T-helper 2 cell treated with Interferon-gamma antibody and Interleukin-4, amounts not matched to agents 5 μg/mL and 100 μg/mL, for 36 hours (primary cell): ENCODE measurements at places on chromosomes 2 and 18.

- no peak for DNase-seq
These were observed 97.9 kb downstream of the ATL2 start for GRCh38 chr2:38279201-38279600.

DNA sequence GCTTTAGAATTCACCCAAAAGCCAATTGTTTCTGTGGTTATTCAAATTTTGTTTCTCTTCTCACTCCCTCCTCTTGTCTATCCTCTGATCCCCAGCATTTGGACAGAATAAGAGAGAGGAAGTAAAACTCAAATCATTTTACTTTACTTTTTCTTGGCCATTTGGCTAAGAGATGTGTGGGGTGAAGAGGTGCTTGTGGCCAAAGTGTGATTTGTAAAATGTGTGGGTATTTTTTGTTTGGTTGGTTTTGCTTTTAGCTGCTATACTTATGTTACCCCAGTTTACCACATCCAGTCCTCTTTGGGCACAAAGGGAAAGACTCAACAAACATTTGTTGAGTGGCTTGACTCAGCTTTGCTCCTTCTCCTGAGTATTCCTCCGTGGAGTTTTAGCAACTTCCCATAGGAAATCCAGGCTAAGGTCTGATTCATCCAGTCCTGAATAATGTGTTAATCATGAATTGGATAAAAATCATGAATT, 109.1 kb upstream of the CYP1B1 start:
- no peak for DNase-seq

- no peak for DNase-seq
These were observed 106.8 kb downstream of the HRH4 start for GRCh38 chr18:24567199-24567598.

GRCh38 chr2:97730245-97730644, 16.9 kb downstream of the ZAP70 start:
- DNase-seq, result no peak

GRCh38 chr2:216857131-216857550, 2.7 kb downstream of the TNP1 start:
- DNase-seq, result peak; percentile 68
